ENCODE measurements at places on chromosomes 1 and 21.

GRCh38 chr1:170665629-170666028, 1.7 kb downstream of the PRRX1 start:
- DNase-seq = peak; percentile 57

GRCh38 chr1:218953386-218953785, 220.3 kb upstream of the LYPLAL1 start:
- DNase-seq = no peak

DNA sequence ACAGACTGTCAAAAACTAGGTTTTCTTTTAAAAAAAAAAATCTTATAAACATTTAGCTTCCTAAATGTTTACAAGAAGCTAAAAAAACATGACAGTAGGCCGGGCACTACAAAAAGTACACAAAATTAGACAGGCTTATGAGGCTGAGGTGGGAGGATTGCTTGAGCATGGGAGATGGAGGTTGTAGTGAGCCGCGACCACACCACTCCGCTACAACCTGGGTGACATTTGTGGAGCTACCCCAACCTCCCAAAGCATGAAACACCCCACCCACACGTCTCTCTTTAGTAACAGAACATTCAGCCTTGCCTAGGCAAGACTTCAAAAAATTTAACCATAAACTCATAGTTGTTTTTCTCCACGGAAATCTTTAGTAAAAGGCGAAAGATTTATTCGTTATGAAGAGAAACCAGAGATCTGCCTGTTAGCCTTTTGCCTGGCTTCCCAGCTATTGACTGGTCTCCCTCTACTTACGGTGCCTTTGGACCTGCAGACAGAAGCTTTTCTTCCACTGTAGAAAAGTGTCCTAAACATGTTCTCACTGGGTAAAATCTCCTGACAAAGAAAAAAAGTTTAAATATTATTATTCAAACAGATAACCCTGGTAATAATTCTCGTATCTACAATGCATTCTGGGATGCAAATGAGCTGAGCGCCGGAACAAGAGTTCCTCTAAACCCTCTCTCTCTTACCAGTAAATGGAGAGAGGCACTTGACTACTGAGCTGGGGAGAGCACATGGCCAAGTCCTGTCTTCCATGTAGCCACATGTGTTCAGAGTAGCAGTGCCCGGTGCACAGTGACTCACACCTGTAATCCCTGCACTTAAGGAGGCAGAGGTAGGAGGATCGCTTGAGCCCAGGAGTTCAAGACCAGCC, 9.2 kb downstream of the RNU5D-1 start:
- peak; percentile 99 for DNase-seq

- DNase-seq = no peak
These were observed 299.9 kb upstream of the PLXNA2 start for GRCh38 chr1:208544053-208544452.

DNA sequence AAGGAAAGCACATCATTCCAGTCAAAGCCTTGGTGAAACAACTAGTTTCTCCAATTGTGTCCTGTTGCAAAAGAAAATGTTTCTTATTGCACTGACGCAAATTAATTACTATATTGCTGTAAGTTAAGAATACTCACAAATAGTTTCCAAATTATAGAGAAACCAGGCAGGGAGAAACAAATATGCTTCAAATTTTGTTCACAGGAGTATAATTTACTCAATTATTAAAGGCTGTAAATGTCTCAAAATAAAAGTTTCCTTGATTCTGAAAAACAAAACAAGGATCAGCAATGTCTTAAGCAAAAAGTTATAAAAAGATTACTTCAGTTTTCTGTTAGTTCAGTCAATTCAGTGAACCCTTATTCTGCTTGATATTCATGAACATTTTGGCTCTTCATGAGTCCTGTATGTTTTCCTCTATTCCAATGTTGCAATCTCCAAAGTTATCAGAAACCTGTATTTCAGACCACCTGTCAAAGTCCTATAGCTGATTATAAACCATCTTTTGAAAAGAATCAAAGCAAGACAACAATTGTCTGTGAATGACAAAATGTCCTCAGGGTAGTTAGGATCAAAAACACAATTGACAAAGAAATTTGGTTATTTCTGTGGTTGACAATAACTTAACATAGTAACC, 11.7 kb upstream of the SYPL2 start:
- DNase-seq = peak; percentile 10

Data from fibroblast of mammary gland (primary cell).